ENCODE measurements at places on chromosomes 7 and 10. TPM values are rescaled to one million over a fixed set of nuclear protein-coding genes. Genes with fewer than 3 reads are reported as not detected.

- H3K27me3 ChIP-seq = no peaks in the 10 kb centered on the region
- H3K27ac ChIP-seq = no peak overlapping the region
- no peaks in the 10 kb centered on the region for H3K4me1 ChIP-seq
- DNase-seq = no peak
- H3K36me3 ChIP-seq = no peaks in the 10 kb centered on the region
Observed at GRCh38 chr7:107065929-107066247, 21.4 kb downstream of the PRKAR2B start.

DNA sequence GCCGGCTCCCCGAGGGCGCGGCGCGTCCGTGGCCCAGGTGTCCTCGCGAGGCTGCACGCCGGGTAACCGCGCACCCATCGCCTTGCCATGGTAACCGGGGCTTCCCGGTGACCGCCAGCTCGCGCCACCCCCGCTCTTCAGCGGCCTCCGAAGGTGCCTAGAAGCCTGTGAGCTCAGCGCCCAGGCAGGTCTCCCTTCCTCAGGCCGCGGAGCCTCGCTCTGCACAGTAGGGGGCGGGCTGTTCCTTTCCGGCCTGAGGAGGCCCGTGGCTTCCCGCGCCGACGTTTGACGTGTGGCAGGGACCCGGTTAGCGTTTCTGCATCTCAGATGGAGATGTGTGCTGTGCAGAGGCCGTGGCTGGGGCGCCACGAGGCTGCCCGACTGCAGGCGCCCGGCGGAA, 117.1 kb downstream of the DYNC2I1 start:
- H3K27ac ChIP-seq = no peak overlapping the region
- DNase-seq = peak; percentile 36
- H3K36me3 ChIP-seq = no peaks in the 10 kb centered on the region
- H3K27me3 ChIP-seq = no peaks in the 10 kb centered on the region

- H3K36me3 ChIP-seq = no peaks in the 10 kb centered on the region
- no peaks in the 10 kb centered on the region for H3K4me1 ChIP-seq
- H3K4me3 ChIP-seq = no peak overlapping the region
- no peak overlapping the region for H3K27ac ChIP-seq
- no peak for DNase-seq
Observed at GRCh38 chr7:142983825-142984224, 21.7 kb upstream of the KEL start.

- no peaks in the 10 kb centered on the region for H3K4me1 ChIP-seq
- H3K4me3 ChIP-seq = no peak overlapping the region
- H3K36me3 ChIP-seq = peaks cover 11% of the 10 kb centered on the region
Observed at GRCh38 chr7:133272336-133272735, 19.5 kb downstream of the EXOC4 start.

GRCh38 chr7:98399890-98400541, 874 bp downstream of the BAIAP2L1 start:
- DNase-seq = peak; percentile 18
- peak overlapping the region; percentile 50 for H3K4me3 ChIP-seq
- peaks cover 14% of the 10 kb centered on the region for H3K4me1 ChIP-seq

- no peaks in the 10 kb centered on the region for H3K36me3 ChIP-seq
- DNase-seq = no peak
- H3K27ac ChIP-seq = no peak overlapping the region
- H3K4me3 ChIP-seq = no peak overlapping the region
Observed at GRCh38 chr7:135100856-135101255, 47.0 kb upstream of the TMEM140 start.

DNA sequence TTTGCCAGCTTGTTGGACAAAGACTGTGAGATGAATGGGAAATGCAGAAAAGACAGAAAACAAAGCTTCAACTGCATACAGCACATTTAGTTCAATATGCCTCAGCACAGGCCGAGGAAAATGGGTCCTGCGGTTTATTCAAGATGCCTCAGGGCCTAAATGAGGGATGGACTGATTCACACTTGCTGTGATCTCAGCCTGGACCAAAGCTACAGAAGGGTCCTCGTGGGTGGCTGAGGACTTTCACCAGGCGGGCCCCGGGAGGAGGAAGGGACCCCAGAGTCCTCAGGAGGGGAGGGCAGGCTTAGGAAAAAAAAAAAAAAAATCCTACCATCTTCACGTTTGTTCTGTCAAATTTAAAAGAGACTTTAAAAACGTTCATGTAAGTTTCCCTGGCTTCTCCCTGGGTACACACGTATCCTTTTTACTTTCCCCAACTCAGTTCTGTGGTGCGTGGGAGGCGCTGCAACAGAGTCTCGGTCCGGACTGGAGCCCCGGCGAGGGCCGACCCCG, 624 bp upstream of the ZNF783 start:
- peaks cover 17% of the 10 kb centered on the region for H3K36me3 ChIP-seq
- peak overlapping the region; percentile 87 for H3K27ac ChIP-seq
- H3K27me3 ChIP-seq = no peaks in the 10 kb centered on the region
- peaks cover 8% of the 10 kb centered on the region for H3K4me1 ChIP-seq

GRCh38 chr10:132481690-132482089, 55.9 kb upstream of the INPP5A start:
- no peak overlapping the region for H3K27ac ChIP-seq
- peaks cover 44% of the 10 kb centered on the region for H3K4me1 ChIP-seq
- H3K4me3 ChIP-seq = no peak overlapping the region
- DNase-seq = no peak
- peaks cover 1% of the 10 kb centered on the region for H3K27me3 ChIP-seq

GRCh38 chr7:5620459-5620881, 161.0 kb downstream of the RNF216 start:
- peak overlapping the region; percentile 90 for H3K27ac ChIP-seq
- DNase-seq = peak; percentile 90
- H3K4me1 ChIP-seq = peaks cover 43% of the 10 kb centered on the region
- H3K27me3 ChIP-seq = no peaks in the 10 kb centered on the region
- H3K36me3 ChIP-seq = peaks cover 57% of the 10 kb centered on the region

DNA sequence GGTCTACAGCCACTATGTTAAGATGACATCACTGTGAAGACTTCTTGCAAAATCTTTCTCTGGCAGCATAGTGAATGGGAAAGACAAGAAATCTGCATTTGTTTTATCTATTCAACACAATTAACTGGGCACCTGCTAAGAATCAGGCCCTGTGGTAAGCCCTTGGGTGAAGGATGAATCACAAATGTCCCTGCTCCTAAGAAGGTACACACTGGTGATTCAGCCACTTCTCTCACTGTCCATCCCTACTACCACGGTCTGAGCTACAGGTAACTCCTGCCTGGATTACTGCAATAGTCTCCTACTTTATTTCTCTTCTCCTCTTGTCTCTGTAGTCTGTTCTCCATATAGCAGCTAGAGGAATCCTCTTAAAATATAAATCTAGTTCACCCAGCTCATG, 116.1 kb downstream of the HIBADH start:
- no peak overlapping the region for H3K27ac ChIP-seq
- DNase-seq = no peak
- H3K4me3 ChIP-seq = no peak overlapping the region

GRCh38 chr10:30313579-30314350, 35.3 kb downstream of the MTPAP start:
- H3K4me1 ChIP-seq = no peaks in the 10 kb centered on the region
- H3K4me3 ChIP-seq = no peak overlapping the region
- DNase-seq = no peak
- no peak overlapping the region for H3K27ac ChIP-seq

- no peak overlapping the region for H3K27ac ChIP-seq
- no peaks in the 10 kb centered on the region for H3K4me1 ChIP-seq
- no peak for DNase-seq
Observed at GRCh38 chr10:130795819-130796218, 515.7 kb downstream of the TCERG1L start.

- no peak overlapping the region for H3K4me3 ChIP-seq
- H3K27ac ChIP-seq = no peak overlapping the region
- H3K4me1 ChIP-seq = no peaks in the 10 kb centered on the region
- DNase-seq = no peak
- no peaks in the 10 kb centered on the region for H3K36me3 ChIP-seq
- no peaks in the 10 kb centered on the region for H3K27me3 ChIP-seq
Observed at GRCh38 chr10:80894797-80895467, 357.2 kb downstream of the SH2D4B start.

DNA sequence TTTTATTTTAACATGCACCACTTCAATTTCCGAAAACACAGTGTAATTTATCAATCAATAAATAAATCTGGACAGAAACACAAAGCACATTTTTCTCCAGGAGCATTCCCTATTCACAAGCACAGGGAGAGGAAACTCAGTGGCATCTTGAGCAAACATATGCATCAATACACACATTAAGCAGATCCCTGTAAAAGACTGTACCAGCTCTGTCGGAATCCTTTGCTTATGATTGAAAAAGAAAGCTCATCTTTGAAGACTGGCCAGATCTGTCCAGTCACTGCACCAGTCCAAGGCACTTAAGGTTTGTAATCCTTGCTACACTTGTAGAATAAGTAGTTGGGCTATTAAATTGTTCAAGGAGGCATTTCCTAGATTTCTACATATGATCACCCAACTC, 343.9 kb downstream of the BMPER start:
- no peaks in the 10 kb centered on the region for H3K4me1 ChIP-seq
- no peaks in the 10 kb centered on the region for H3K27me3 ChIP-seq
- H3K4me3 ChIP-seq = no peak overlapping the region

- H3K36me3 ChIP-seq = no peaks in the 10 kb centered on the region
- no peaks in the 10 kb centered on the region for H3K4me1 ChIP-seq
- DNase-seq = no peak
- no peaks in the 10 kb centered on the region for H3K27me3 ChIP-seq
- H3K4me3 ChIP-seq = no peak overlapping the region
Observed at GRCh38 chr7:116340943-116341907, 130.9 kb downstream of the TES start.

DNA sequence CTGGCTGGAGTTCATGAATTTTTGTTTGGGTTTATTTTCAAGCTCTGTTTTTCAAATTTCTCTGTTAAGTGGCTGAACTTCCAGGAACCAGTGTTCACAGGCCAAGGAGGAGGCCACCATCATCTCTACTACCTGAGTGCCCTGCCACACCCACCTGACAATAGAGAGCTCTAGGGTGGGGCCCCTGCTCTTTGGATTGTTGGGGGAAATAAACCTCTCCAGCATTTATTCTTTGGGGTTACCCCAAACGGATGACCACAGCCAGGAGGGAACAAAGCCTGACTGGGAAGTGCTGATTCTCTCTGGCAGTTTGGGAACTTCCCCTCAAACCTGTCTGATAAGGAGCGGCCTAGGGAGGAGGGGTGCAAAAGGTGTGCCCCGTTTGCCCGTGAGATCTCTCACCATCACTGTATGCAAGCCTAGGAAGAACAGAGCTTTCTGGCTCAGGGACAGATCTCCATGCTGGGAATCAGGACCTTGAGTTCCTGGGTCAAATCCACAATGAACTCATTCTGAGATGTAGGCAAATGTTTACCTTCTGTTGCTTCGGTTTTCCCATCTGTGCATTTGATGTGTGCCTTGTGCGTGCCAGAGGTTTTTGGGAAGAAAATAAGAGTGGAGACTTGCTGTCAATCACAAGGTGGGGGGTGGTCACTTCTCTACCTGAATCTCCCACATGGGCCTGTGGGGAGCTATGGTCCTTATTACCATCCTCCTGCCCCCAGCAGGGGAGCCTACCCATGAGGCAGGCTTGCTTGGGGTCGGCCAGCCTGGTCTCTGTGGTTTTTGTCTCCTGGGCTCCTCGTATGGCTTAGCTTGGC, 27.7 kb upstream of the PDCD4 start:
- H3K4me3 ChIP-seq = no peak overlapping the region
- H3K27me3 ChIP-seq = no peaks in the 10 kb centered on the region
- peaks cover under 1% of the 10 kb centered on the region for H3K36me3 ChIP-seq
- DNase-seq = no peak

DNA sequence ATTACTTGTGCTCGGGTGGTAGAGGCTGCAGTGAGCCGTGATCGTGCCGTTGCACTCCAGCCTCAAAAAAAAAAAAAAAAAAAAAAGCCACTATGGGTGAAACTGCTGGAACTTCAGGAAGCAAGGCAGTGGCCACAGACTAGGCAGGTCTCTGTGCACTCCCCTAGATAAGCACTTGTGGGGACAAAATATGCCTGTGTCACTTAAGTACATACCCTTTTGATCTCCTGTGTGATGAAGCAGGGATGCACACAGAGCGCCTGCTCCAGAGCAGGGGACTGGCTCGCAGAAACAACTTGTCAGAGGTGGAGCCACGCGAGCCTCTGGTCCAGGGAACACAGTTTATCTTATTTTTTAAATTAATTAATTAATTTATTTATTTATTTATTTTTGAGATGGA, 42.9 kb upstream of the PSAP start:
- H3K4me3 ChIP-seq = no peak overlapping the region
- peaks cover 5% of the 10 kb centered on the region for H3K4me1 ChIP-seq
- no peak overlapping the region for H3K27ac ChIP-seq
- peaks cover 4% of the 10 kb centered on the region for H3K27me3 ChIP-seq
- DNase-seq = no peak
- H3K36me3 ChIP-seq = no peaks in the 10 kb centered on the region

- no peak overlapping the region for H3K4me3 ChIP-seq
- peaks cover 28% of the 10 kb centered on the region for H3K27me3 ChIP-seq
- no peak for DNase-seq
- peaks cover 6% of the 10 kb centered on the region for H3K4me1 ChIP-seq
Observed at GRCh38 chr10:69716711-69717560, 84.8 kb upstream of the COL13A1 start.

- H3K27ac ChIP-seq = no peak overlapping the region
- no peak overlapping the region for H3K4me3 ChIP-seq
- H3K36me3 ChIP-seq = no peaks in the 10 kb centered on the region
Observed at GRCh38 chr10:92773776-92774175, 74.5 kb upstream of the EXOC6 start.

DNA sequence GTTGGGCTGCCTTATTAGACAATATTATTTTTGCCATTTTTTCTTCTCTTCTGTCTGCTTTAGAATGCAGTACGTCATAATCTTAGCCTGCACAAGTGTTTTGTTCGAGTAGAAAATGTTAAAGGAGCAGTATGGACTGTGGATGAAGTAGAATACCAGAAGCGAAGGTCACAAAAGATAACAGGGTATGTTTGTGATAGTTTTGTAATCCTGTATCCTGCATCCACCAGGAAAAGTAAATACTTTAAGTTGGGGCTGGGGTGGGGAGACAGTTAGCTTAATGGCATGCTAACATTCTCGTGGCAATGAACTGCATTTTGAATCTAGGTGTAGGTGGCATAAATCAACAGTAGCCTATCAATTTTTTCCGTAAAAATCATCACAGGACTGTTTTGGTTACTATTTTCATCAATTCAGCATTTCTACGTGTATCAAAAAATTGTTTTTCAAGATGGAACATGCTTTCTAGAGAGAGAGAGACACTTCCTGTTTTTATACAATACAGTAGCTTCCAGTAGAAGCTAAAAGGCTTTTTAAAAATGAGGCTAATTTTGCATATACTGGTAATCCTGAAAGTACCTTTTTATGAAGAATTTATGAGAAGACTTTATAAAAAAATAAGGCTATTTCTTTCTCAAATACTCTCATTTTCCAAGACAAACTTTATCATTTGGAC, 247.5 kb downstream of the FOXP2 start:
- H3K27ac ChIP-seq = no peak overlapping the region
- H3K4me1 ChIP-seq = no peaks in the 10 kb centered on the region

- H3K27me3 ChIP-seq = no peaks in the 10 kb centered on the region
- no peak for DNase-seq
- no peaks in the 10 kb centered on the region for H3K4me1 ChIP-seq
- H3K4me3 ChIP-seq = no peak overlapping the region
- H3K27ac ChIP-seq = no peak overlapping the region
Observed at GRCh38 chr10:50850578-50851230, 34.7 kb downstream of the A1CF start.

TRIM8 gene
- polyA plus RNA-seq = 71.1 TPM

IL6 gene
- polyA plus RNA-seq = not detected

UCMA gene
- polyA plus RNA-seq = 0.31 TPM

CCDC136 gene
- 17.5 TPM for polyA plus RNA-seq

MGMT gene
- 15.5 TPM for polyA plus RNA-seq

PLPP4 gene
- polyA plus RNA-seq = 0.28 TPM

SFXN4 gene
- polyA plus RNA-seq = 20.5 TPM

LRRC17 gene
- 33.8 TPM for polyA plus RNA-seq

PHYHIPL gene
- polyA plus RNA-seq = 2.1 TPM

LLCFC1 gene
- polyA plus RNA-seq = not detected

PNLIP gene
- 0.13 TPM for polyA plus RNA-seq

ZNF485 gene
- polyA plus RNA-seq = 3.2 TPM

MKI67 gene
- polyA plus RNA-seq = 38.0 TPM
